ENCODE measurements at places on chromosomes 1 and 21. TPM values are rescaled to one million over a fixed set of nuclear protein-coding genes. Genes with fewer than 3 reads are reported as not detected.

Gene SMIM1
- total RNA-seq: 0.90 TPM

Gene TOMM40L
- total RNA-seq: 11.4 TPM

Gene SRRM1
- 24.2 TPM for total RNA-seq

Gene ARHGEF16
- not detected for total RNA-seq

Gene CD55
- total RNA-seq: 9.7 TPM

Gene CHIA
- not detected for total RNA-seq

Gene SYT6
- not detected for total RNA-seq

Gene TMEM82
- total RNA-seq: not detected

Gene C1QB
- total RNA-seq: not detected

Gene GBP7
- total RNA-seq: not detected

Gene ELAVL4
- total RNA-seq: not detected

Gene C1orf116
- under 0.01 TPM for total RNA-seq

DNA sequence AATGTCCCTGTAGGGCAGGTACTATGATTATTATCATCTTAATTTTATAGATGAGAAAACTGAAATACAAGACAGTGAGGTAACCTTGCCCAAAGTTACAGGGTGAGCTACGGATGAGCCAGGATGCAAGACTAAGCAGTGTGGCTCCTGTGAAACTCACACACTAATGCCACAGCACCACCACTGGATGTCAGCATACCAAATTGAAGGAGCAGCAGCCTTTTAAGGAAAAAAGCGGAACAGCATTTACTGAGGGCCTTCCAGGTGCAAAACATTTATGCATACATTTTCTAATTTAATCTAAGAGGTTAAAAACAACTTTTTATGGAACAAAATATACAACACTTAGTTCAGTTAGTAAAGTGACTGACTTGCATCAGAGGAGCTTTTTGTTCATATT is 41.7 kb downstream of the SEC16B start:
- no peaks in the 10 kb centered on the region for H3K36me3 ChIP-seq
- peaks cover 20% of the 10 kb centered on the region for H3K4me1 ChIP-seq
- no peaks in the 10 kb centered on the region for H3K27me3 ChIP-seq
- DNase-seq: peak; percentile 61
- no peak overlapping the region for H3K4me3 ChIP-seq

GRCh38 chr1:44786138-44786840 is 1.7 kb downstream of the BEST4 start:
- peaks cover 2% of the 10 kb centered on the region for H3K27me3 ChIP-seq
- H3K27ac ChIP-seq: no peak overlapping the region
- H3K4me3 ChIP-seq: peak overlapping the region; percentile 36
- H3K36me3 ChIP-seq: peaks cover under 1% of the 10 kb centered on the region

DNA sequence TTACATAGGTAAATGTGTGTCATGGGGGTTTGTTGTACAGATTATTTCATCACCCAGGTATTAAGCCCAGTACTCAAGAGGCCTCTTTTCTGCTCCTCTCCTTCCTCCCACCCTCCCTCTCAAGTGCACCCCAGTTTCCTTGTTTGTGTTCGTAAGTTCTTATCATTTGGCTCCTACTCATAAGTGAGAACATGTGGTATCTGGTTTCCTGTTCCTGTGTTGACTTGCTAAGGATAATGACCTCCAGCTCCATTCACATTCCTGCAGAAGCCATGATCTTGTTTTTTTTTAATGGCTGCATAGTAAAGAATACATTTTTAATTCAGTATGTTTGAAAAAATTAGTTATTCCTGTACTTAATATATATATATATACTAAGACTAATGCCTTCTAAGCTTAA is 107.7 kb downstream of the CLDN17 start:
- H3K27me3 ChIP-seq: no peaks in the 10 kb centered on the region
- no peaks in the 10 kb centered on the region for H3K4me1 ChIP-seq
- no peak overlapping the region for H3K4me3 ChIP-seq
- no peak overlapping the region for H3K27ac ChIP-seq

DNA sequence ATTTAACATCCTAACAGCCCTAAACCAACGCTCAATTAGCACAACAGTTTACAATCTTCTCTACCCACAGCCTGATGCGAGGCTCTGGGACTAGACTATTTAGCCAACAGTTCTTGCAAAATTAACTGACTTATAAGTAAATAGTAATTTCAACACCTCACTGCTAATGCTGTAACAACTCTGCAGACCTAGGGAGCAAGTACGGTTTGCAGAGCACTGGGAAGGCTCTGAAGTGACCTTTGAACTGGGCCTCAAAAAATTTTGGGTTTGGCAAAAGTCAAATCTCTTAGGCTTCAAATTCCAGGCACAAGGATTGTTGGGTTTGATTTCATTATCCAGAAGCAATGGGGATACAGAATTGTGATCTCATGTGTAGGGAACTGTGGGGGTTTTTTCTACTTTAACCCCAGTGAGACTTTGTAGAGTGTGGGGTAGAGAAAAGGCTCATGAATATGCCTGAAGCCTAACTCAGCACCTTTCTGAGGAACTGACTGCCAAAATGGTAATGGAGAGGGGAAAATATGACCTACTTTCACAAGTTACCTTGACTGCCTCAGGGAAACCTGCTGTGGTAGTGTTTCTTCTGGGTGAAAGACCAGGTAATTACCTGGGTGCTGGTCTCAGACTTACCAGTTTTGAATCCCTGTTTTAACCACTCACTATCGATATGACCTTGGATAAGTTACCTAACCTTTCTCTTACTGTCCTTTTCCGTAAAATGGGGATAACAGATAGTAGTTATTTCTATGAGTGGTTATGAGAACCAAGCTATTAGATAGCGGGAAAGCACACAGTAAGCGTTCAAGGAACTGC is 889 bp upstream of the TXLNA start:
- no peak for DNase-seq
- H3K27me3 ChIP-seq: no peaks in the 10 kb centered on the region
- H3K4me1 ChIP-seq: peaks cover 15% of the 10 kb centered on the region
- no peak overlapping the region for H3K4me3 ChIP-seq
- H3K27ac ChIP-seq: peak overlapping the region; percentile 71
- H3K36me3 ChIP-seq: peaks cover 27% of the 10 kb centered on the region

- H3K4me1 ChIP-seq: peaks cover 5% of the 10 kb centered on the region
- no peaks in the 10 kb centered on the region for H3K36me3 ChIP-seq
- H3K4me3 ChIP-seq: no peak overlapping the region
- no peak for DNase-seq
- no peaks in the 10 kb centered on the region for H3K27me3 ChIP-seq
These were observed 34.9 kb upstream of the PTGFRN start for GRCh38 chr1:116874733-116875249.

- H3K4me1 ChIP-seq: no peaks in the 10 kb centered on the region
- no peak overlapping the region for H3K27ac ChIP-seq
- H3K27me3 ChIP-seq: no peaks in the 10 kb centered on the region
- no peaks in the 10 kb centered on the region for H3K36me3 ChIP-seq
- no peak for DNase-seq
These were observed 2291.1 kb downstream of the MRPL39 start for GRCh38 chr21:23316190-23316589.

DNA sequence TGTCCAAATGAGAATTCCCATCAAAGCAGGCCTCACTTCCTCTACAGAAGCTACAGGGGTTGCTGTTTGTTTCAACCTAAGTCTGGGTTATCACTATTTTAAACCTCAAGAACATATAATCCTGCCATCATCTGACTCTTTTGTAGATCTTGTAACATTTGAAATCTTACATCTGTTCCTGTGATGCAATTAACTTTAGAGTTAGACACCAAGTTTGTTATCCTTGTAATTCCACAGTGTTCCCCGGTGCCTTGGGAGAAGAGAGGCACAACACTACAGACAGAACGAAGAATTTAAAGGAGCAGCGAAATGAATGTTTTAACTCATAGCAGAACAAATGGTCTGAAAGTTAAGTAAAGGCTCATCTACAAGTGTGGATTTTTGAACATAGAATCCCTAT is 116.1 kb downstream of the UCHL5 start:
- no peaks in the 10 kb centered on the region for H3K36me3 ChIP-seq
- no peaks in the 10 kb centered on the region for H3K27me3 ChIP-seq
- no peaks in the 10 kb centered on the region for H3K4me1 ChIP-seq

GRCh38 chr1:23069675-23070074 is 50.4 kb downstream of the KDM1A start:
- no peak overlapping the region for H3K4me3 ChIP-seq
- peaks cover 27% of the 10 kb centered on the region for H3K36me3 ChIP-seq
- H3K4me1 ChIP-seq: no peaks in the 10 kb centered on the region
- H3K27me3 ChIP-seq: no peaks in the 10 kb centered on the region
- DNase-seq: no peak
- no peak overlapping the region for H3K27ac ChIP-seq

DNA sequence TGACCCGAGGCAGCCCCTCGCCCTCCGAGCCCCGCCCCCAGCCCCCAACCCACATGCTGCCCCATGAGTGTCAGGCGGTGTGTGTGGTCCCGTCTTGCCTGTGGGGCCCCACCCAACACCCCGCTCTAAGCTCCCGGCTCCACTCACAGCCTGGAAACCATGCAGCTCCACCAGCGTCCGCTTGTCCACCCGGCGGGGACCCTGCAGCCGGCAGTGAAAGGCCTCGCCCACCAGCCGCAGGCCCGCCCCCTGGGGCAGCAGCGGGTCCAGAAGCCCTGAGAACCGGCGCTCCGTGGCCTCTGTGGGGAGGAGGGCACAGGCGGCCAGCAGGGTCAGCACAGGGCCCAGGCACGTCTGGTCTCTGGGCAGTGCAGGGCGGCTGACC is 2.7 kb downstream of the C1QTNF12 start:
- no peak overlapping the region for H3K4me3 ChIP-seq
- no peak for DNase-seq
- H3K4me1 ChIP-seq: peaks cover 8% of the 10 kb centered on the region
- H3K36me3 ChIP-seq: peaks cover 2% of the 10 kb centered on the region
- no peaks in the 10 kb centered on the region for H3K27me3 ChIP-seq
- H3K27ac ChIP-seq: no peak overlapping the region

DNA sequence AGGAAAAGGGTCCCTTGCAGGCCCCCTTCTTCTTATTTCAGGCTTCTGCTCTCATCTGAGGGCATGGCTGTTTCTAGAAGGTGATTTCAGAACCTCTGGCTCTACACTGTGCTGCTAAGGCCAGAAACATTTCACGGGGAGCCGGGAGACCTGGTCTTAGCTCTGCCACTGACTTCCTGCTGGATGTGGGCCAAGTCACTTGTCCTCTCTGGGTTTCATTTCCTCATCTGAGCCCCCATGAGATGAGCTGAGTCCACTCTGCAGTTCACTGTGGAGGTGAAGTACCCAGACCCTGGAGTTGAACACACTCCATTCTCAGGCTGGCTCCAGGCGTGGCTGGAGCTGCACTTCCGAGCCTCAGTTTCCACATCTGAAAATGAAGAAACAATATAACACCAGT is 2.1 kb downstream of the PADI1 start:
- H3K36me3 ChIP-seq: no peaks in the 10 kb centered on the region
- H3K27me3 ChIP-seq: peaks cover 6% of the 10 kb centered on the region
- no peak overlapping the region for H3K4me3 ChIP-seq
- peaks cover 3% of the 10 kb centered on the region for H3K4me1 ChIP-seq

DNA sequence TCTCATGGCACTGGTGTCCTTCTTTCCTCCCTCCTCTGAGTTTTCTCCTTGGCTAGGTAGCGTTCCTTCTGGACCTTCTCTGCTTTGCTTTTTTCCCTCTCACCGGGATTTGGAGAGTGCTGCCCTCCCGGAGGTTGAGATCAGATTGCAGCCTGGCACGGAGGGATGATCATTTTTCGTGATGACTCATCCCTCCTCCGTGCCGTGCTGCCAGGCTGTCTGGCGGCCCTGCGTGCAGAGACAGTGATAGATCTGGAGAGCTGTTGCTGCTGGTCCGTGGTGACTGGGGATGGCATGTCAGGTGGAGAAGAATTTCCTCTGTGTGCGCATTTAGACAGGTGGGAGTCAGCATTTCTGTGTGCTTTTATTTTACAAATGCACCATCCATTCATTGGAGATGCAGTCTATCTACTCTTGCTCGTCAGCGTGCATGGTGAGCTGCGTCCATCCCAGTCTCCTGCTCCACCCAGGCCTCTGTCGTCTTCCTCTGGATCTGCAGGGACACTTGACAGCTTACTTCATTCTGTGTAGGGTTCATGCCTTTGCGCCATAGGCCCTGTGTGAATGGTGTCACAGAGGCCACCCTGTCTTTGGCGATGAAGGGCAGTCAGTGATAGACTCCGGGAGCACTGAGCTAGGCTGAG is 104.4 kb downstream of the PCBP3 start:
- H3K4me3 ChIP-seq: no peak overlapping the region
- H3K27me3 ChIP-seq: no peaks in the 10 kb centered on the region
- H3K4me1 ChIP-seq: peaks cover 3% of the 10 kb centered on the region
- peaks cover 6% of the 10 kb centered on the region for H3K36me3 ChIP-seq

DNA sequence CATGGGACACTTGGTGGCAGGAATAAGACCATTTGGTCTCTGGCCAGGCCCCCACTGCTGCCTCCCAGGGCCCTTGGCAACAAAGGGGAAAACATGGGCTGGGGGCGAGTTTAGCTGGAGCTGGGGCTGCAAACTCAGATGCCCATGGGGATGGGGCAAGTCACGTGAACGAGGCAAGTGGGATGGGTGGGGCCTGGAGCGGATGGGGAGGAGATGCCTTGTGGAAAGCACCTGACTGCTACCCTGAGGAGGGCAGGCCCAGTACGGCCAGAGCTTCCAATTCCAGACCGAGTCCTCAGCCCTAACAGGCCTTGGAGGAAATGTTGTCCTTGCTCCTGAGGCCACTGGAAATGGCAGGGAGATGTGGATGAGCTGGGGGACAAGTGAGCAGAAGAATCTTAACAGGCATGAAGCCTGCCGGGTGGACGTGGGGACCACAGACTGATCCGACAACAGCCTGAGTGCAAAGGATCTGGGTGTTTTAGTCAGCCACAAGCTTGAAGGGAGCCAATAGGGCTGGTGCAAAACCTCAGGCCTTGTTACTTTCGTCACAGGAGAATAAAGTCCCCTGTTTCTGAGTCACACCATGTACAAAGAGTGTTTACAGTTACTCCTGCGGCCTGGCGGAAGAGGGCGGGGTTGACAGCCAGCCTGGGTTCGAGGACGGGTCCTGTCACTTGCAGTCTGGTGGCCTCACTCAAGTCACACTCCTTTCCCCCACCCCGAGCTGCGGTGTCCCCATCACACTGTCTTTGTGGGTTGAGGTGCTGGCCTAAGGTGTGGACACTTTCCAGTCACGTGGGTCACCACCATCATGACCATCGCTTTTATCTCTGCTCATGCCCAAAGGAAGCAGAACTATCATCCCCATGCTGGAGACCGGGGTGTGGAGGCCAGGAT is 19.1 kb downstream of the RUNX3 start:
- H3K27me3 ChIP-seq: no peaks in the 10 kb centered on the region
- no peak overlapping the region for H3K4me3 ChIP-seq
- no peaks in the 10 kb centered on the region for H3K36me3 ChIP-seq
- DNase-seq: peak; percentile 70
- H3K27ac ChIP-seq: no peak overlapping the region

DNA sequence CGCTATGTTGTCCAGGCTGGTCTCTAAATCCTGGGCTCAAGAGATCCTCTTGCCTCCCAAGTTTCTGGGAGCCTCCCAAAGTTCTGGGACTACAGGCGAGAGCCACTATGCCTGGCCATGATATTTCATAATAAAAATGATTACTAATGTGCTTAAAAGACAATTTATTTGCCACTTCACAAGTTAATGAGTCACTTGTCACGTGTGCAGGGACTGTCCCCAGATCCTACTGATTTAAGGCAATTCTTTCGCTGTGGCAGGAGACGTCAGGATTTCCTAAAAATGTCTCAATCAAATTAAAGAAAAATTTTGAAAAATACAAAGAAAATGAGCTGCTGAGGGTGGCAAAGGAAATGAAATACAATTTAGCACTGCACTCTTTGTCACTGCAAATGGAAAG is 43.5 kb downstream of the B3GALNT2 start:
- 0 out of 2 replicates have a peak, but pooled peaks cover 6% of the 10 kb centered on the region for H3K36me3 ChIP-seq
- no peak overlapping the region for H3K4me3 ChIP-seq
- no peaks in the 10 kb centered on the region for H3K4me1 ChIP-seq
- no peaks in the 10 kb centered on the region for H3K27me3 ChIP-seq

GRCh38 chr1:183807549-183808168 is 2.7 kb downstream of the RGL1 start:
- no peaks in the 10 kb centered on the region for H3K36me3 ChIP-seq
- H3K4me1 ChIP-seq: peaks cover 10% of the 10 kb centered on the region
- H3K4me3 ChIP-seq: no peak overlapping the region
- no peaks in the 10 kb centered on the region for H3K27me3 ChIP-seq
- no peak overlapping the region for H3K27ac ChIP-seq
- peak; percentile 87 for DNase-seq

All from IMR-90 (cell line).